Epithelial cell of prostate (primary cell): ENCODE measurements at places on chromosomes 16 and 17.

- DNase-seq = no peak
Measured at GRCh38 chr16:12098429-12099310, 122.1 kb downstream of the SNX29 start.

DNA sequence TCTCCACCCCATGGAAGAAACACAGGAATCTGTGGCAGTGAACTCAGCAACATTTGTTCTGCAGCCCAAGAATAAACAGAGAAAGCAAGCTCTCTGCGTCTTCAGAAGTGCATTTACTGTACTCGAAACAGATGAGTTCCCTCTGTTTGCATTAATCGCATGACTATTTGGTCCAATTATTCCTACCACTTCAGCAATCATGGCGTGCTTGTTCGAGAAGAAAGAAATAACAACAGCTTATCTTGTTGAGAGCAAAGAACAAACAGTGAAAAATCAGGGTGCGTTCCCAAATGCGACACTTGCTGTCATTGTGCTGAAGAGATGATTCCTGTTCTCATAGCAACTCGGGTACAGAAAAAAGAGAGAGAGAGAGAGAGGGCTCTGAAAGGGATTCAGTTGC lies 445.3 kb upstream of the MAF start:
- no peak for DNase-seq

DNA sequence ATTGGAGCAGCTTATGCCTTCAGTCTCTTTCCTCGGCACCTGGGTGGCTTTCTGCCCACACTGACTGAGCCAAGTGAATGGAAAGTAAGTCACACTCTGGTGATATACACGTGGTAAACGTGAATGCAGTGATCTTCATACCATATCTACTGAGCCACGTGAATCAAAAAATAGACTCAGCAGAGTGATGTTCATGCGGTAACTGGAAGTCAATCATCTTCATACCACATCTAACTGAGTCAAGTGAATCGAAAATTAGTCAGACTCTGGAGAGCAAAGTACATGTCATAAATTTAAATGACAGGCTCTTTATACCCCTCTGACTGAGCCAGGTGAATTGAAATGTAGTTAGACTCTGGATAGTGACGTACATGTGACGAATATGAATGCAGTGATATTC lies 47.1 kb upstream of the ARL4D start:
- no peak for DNase-seq

- no peak for DNase-seq
Measured at GRCh38 chr17:82587234-82588086, 60.8 kb downstream of the WDR45B start.

DNA sequence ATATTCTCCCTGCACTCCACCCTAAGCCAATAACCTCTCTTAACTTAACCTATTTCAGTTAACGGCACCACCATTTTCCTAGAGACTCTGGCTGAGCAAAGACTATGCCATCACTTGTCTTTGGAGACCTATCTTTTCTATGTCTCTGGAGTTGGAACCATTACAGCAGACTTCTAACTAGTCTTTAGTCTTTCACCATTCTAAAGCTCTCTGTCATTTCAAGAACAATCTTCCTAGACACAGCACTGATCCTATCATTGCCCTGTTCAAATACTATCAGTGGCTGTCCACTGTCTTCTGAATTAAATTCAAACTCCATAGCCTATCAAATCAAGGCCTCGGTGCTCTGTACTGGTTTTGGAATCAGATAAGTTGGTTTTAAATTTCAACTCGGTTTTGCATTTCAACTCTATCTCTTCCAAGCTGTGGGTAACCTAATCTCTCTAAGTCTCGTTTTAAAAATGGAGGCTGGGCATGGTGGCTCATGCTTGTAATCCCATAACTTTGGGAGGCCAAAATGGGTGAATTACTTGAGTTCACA lies 31.9 kb downstream of the RNF43 start:
- no peak for DNase-seq

DNA sequence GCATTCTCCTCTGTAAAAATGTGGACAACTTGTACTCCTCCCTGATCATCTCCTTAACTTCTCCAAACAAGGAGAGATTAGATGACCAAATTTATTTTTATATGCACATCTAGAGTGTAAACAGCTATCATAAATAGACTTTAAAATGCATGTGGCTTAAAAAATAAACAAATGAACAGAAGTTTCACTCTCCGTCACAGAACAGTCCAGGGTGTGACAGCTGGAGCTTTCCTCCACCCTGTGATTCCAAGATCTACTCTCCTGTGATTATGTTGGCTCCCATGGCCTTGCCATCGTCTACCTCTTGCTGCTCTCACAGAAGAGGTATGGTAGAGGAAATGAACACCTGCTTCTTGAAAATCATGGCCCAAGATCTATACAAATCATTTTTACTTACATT lies 560.2 kb downstream of the TOX3 start:
- DNase-seq = no peak

DNA sequence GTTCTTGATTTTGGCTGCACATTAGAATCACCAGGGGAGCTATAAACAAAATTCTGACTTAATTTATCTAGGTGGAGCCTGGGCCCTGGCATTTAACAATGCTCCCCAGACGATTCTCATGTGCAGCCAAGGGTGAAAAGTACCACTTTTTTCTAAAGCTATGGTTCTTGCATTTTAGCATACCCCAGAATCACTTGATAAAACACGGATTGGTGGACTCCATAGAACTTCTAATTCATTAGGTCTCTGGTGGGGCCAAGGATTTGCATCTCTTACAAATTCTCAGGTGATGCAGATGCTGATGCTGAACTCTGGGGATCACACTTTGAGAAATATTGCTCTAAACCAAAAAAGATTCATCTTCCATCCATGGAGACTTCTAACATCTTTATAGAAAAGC lies 74.5 kb downstream of the RPGRIP1L start:
- no peak for DNase-seq

- no peak for DNase-seq
Measured at GRCh38 chr17:81065500-81065899, 30.5 kb downstream of the BAIAP2 start.

DNA sequence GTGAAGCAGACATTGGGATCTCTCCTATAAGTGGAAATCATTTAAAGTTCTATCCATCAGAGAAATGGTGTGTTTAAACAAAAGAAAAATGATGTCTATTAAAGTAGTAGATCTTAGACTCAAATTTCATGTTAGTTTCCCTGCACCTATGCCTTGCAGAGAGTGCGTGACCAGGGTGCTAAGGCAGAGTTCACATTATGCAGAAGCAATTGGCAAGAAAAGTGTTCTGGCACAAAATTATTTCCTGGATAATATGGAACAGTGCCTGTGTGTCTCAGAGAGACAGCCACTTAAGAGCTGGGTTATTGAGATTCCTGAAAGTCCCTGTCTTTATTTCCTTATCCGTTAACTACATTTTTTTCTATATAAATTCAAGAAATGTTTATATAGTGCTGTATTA lies 457.0 kb downstream of the CDH8 start:
- DNase-seq = no peak

- DNase-seq = no peak
Measured at GRCh38 chr17:47907932-47908562, 12.0 kb downstream of the SP2 start.

DNA sequence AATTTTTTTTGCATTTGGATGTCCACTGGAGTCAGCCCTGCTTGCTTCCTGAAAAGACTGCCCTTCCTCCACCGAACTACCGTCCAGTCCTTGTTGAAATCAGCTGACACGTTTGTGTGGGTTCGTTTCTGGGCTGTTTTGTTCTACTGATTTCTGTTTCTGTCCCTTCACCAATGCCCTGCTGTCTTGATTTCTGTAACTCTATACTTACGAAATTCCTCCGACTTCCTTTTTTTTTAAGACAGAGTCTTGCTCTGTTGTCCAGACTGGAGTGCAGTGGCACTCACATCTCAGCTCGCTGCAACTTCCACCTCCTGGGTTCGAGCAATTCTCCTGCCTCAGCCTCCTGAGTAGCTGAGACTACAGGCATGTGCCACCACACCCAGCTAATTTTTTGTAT lies 8.4 kb upstream of the GAA start:
- DNase-seq = no peak

- DNase-seq = no peak
Measured at GRCh38 chr16:83979441-83979840, 11.4 kb downstream of the NECAB2 start.

- DNase-seq = no peak
Measured at GRCh38 chr17:42999003-42999525, 845 bp downstream of the RPL27 start.

GRCh38 chr17:65918916-65919315 lies 273.0 kb downstream of the CEP112 start:
- DNase-seq = no peak

- DNase-seq = no peak
Measured at GRCh38 chr17:65457183-65457582, 104.3 kb downstream of the AXIN2 start.

GRCh38 chr17:7888184-7888920 lies at the start of gene CHD3:
Gene CHD3, plus strand, starts transcription at chr17:7888789. Its CDS starts 212 bp downstream, at chr17:7889001.
- DNase-seq = peak; percentile 65

- no peak for DNase-seq
Measured at GRCh38 chr16:2208772-2209171, 1.9 kb downstream of the BRICD5 start.

- DNase-seq = no peak
Measured at GRCh38 chr17:75872434-75873351, 5.7 kb downstream of the TRIM47 start.

- no peak for DNase-seq
Measured at GRCh38 chr17:77709594-77709993, 248.9 kb upstream of the TNRC6C start.

DNA sequence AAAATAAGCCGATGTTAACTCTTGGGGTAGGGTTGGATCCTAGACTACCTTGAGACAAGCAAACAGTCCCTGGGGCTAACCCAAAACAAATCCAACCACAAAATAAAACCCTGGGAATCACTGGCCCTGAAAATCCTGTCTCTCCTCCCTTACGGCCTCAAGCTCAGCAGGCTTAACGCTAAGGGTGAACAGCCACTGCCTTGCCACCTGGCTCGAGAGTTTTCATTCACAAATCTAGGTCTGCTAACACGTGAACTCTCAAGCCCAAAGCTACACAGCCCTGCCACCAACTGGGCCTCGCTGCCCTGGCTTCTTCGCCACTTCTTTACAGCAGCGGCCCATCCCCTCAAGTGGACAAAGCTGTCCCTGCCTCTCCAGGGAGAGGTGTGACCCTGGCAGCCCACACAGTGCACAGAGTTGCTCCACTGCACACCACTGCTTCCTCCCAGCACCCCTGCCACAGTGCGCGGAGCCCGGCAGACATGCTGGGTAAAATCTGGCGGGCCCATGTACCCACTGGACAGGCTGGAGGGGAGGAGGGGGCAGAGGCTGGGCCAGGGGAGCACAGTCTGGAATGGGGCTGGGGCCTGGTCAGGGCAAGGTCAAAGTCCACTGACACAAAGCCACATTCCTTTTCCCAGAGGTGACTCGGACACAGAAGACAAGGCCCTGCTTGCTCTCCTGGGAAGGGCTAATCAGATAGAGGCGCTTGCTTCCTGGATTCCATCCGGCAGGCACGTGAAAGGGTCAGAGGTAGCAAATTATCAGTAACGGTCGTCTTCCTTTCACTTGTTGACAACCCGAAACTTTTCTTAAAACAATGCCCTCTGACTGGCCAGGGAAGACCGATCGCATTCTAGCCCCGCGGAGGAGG lies 996 bp downstream of the PCYT2 start:
- no peak for DNase-seq

DNA sequence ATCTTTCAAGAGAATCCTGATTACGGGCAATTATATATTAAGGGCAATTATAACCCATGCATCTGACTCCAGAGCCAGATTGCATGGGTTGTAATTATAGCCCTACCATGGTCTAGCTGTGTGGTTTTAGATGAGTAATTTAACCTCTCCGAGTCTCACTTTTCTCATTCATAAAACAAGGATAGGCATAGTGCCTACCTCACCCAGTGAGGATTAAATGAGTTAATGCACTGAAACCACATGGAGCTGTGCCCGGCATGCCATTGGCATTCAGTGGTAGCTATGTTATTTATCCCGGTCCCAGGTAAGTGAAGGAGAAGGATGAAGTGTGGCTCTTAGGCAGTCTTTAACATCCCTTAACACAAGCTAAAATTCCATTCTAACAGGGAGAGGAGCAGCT lies 6.3 kb downstream of the SNX20 start:
- DNase-seq = peak; percentile 27

- DNase-seq = no peak
Measured at GRCh38 chr16:28499854-28500253, 5.4 kb downstream of the APOBR start.

DNA sequence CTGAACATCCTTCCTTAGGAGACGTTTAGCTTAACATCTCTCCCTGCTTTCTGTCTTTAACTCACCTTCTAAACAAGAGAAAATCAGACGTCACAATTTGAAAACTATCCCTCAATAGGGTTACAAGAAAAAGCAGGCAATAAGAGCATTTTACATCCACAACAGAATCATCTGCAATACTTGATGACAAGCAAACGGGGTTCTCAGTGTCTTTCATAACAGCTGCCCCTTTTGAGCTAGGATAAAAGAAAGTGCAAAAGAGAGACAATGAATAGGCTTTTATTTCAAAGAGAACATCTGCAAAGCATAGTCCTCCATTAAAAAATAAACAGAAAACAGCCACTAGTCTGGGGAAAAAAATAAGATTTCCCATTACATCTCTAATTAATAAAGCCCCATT lies 13.2 kb downstream of the XYLT1 start:
- DNase-seq = no peak

DNA sequence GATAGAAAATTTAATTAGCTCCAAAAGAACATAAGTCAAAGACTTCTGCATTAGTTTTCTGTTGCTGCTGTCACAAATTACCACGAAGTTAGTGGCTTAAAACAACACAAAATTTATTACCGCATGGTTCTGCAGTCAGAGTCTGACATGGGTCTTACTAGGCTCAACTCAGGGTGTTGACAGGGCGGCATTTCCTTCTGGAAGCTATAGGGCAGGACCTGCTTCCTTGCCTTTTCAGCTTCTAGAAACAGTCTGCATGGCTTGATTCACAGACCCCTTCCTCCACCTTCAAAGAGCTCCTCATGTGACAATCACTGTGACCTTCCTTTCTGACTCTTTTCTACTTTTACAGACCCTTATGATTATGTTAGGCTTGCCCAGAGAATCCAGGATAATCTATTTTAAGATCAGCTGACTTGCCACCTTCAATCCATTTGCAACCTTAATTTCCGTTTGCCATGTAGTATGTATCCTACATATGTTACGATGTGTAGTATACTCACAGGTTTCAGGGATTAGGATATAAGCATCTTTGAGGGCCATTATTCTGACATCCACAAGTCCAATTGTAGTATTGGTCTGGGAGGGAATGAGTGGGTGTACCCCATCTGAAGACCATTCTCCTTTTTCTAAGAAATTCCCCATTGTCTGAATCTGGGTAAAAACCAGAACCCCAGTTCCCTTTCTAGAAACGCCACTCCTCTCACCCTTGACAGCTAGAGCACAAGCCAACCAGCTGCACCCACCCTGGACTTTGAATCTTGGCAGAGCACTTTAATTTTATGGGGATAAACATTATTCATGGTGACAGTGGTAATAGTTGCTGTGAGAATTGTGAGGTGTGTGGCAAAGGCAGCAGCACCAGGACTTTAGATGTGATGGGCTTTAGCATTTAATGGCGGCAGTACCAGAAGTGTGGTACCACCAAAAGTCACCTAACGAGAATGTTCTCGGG lies 265.5 kb downstream of the KCNJ2 start:
- DNase-seq = no peak

GRCh38 chr16:53121661-53122060 lies 66.9 kb downstream of the CHD9 start:
- no peak for DNase-seq

GRCh38 chr16:89498839-89499238 lies 8.5 kb upstream of the ANKRD11 start:
- DNase-seq = no peak

- no peak for DNase-seq
Measured at GRCh38 chr16:27676839-27677238, 126.9 kb downstream of the KATNIP start.

- DNase-seq = no peak
Measured at GRCh38 chr17:65509032-65509431, 52.4 kb downstream of the AXIN2 start.
